Fibroblast of skin of right quadriceps (primary cell): ENCODE measurements at places on chromosomes 1 and 21.
A peak's percentile ranks its signal among the peaks of the same experiment; 100 is the strongest.

DNA sequence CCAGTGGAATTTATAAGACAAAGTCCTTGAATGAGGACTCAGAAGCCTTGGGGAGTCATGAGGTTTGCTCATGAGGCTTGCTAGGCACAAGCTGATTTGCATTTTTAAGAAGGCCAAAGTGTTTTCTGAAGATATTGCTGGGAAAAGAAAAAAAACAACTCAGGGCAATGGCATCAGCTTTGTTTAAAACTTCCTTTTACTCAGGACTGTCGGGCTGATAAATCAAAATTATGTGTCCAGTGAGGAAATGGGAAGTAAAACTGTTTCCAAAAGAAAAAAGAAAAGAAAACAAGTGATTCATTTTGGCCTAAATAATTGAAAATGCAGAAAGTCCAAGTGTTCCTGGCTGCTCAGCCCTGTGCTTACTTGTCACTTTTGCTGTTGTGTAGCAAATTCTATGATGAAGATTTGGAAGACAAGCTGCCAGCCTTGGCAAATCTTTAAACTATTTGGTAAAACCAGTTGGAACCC lies 282.4 kb downstream of the HLX start:
- DNase-seq = peak; percentile 36

DNA sequence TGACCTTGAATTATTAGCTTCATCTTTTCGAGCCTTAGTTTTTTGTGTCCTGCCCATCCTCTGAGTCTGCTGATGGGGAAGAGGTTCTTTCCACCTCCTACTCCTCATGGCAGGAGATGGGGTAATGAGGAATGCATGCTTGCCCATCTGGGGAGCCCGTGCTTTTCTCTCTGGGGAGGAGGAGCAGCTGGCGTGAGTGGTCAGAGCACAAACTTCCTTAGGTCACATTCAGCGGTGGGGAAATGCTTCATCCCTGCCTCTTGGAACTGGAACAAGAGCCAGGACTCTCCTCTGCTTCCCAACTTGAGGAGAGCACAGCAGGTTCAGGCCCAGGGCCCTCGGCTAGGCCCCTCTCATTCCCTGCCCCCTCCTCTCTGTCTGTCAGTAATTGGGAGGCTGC lies 155.0 kb downstream of the PCNX2 start:
- no peak for DNase-seq

DNA sequence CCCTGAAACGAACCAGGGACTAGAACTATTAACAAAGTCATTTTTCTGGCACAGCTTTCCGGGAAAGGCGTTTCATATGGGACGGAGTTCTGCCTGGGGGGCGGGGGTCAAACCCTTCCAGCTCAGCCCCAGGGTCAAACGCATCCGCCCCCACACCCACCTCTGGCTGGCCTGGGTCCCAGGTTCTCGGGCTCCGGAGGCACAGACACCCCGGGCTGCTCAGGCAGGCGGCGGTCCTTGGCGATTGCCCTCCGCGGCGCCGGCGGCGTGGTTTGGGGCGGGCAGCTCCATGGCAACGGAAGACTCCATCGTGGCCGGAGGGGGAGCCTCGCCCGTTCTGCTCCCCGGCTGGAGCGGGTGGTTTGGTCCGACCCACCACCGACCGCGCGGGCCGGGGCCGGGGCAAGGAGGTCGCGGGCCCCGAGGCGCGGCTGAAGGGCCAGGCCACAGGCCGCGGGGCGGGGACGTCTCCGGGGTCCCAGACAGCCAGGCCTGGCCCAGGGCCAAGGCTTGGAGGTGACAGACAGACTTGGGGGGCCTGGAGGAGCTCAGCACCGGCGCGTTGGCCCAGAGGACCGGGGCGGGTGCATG lies at the start of gene CFAP74:
Gene CFAP74 (minus strand): TSS at position 246 of the 591 bp plus-strand sequence. CDS start 12,830 bp downstream, outside the sequence.
- DNase-seq = peak; percentile 27

GRCh38 chr1:218080863-218081262 lies 204.2 kb upstream of the RRP15 start:
- DNase-seq = no peak

DNA sequence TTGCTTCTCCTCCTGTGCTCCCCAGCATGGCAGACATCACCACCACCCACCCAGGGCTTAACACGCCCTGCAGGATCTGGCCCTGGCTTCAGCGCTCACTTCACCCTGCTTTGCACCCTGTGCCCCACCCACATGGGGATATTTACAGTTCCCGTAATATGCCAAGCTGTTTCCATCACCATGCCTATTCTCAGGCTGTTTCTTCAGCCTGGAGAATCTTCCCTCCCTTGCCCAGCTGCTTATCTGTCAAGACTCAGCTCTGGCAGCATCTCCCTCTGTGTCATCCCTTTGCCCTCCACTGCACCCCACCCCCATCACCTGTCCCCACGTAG lies 3.6 kb upstream of the AHCYL1 start:
- no peak for DNase-seq
